ENCODE measurements at places on chromosomes 3 and 15.

DNA sequence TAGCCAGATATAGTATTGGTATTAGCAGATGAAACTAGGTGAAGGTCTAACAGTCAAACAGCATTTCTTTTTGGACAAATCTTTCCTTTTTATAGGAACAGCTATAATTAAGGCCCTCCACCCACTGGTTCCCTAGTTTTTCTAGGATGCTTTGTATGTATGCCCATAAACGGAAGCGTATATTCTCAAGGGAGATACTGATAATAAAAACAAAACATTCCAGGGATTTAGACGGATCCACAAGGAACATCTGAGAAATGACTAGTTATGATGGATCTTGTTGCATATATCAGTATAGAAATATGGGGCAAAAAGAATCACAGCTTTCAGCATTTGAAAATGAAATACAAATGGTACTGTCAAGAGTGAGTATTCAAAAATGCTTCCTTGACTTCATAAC, 22.5 kb downstream of the LRRC28 start:
- DNase-seq = no peak

GRCh38 chr3:29649815-29650547, 369.1 kb downstream of the RBMS3 start:
- DNase-seq = no peak

DNA sequence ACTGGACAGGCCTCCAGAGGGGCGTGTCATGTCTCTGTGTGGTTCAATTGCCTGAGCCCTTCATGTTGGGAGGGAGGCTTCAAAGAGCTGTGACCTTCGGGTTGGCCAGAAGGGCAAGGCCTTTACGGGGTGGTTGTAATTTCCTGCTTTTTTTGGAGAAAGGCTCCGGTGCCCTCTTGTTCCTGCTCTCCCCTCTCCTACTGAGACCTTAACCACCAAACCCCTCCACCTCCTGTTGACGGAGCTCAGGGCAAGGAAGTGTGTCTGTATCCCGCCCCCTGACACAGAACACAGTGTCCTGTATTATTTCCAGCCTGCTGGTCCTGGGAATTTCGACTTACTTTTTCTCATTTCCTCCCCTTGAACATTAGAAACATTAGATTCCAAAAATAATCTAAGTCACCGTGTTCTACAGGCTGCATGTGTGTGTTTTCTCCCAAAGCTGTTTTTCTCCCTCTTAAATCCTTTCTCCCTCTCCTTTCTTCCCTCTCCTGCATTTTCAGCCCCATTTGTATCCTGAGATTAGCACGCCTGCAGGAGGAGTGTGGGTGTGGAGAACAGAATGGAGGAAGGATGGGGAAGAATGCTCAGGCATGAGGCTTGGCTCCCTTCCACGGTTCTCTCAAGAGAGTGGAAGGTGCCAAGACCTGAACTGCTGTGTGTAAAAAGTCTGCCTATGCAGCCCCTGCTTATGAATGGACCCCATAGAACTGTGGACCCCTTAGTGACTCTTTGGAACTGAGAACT, 285.4 kb upstream of the ROPN1 start:
- no peak for DNase-seq

- no peak for DNase-seq
These were observed 46.9 kb downstream of the KBTBD12 start for GRCh38 chr3:127961963-127962362.
